ENCODE measurements at places on chromosomes 7 and 10.

DNA sequence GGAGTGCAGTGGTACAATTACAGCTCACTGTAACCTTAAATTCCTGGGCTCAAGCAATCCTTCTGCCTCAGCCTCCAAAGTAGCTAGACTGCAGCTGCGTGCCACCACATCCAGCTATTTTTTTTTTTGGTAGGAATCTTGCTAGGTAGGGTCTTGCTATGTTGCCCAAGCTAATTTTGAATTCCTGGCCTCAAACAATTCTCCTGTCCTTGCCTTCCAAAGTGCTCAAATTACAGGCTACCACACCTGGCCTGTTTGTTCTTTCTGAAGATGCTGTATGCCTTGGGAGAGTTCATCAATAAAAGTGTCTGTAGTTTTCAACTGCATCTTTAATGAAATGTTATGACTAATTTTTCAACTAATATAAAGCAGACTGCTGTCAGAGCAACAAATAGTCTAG lies 452 bp downstream of the SAMD9 start:
- no peak for DNase-seq

DNA sequence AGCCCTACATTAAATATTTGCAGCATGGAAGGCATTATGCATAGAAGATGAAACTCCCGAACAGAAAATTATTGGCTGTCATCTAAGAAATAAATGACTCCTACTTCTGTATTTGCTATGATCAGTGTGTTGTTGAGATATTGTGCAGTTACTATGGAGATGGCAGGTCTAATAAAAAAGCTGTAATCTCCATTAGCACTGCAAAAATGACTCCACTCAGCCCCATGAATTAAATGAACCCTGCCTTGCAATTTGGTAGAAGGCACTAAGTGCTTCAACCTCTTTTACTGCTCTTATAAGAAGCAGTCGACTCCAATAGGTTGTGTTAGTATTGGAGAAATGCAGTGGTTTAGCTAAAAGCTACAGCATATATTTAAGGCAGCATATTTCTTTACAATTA lies 290.0 kb upstream of the PHYHIPL start:
- DNase-seq, result no peak

DNA sequence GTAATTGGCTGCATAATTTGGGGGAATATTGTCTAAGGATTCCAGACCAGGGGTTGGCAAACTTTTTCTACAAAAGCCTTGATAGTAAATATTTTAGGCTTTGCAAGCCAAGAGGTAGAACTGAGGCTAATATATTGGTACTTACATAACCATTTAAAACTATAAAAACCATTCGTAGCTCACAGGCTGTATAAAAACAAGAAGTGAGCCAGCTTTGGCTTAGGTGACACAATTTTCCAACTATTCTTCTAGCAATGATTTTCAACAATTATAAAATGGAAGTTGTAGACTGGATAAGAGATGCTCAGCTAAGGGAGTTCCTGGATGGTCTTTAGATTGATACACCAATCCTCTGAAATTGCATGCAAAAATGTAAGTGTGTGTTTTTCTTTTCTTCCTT lies 1.4 kb downstream of the GPR141 start:
- DNase-seq, result no peak

DNA sequence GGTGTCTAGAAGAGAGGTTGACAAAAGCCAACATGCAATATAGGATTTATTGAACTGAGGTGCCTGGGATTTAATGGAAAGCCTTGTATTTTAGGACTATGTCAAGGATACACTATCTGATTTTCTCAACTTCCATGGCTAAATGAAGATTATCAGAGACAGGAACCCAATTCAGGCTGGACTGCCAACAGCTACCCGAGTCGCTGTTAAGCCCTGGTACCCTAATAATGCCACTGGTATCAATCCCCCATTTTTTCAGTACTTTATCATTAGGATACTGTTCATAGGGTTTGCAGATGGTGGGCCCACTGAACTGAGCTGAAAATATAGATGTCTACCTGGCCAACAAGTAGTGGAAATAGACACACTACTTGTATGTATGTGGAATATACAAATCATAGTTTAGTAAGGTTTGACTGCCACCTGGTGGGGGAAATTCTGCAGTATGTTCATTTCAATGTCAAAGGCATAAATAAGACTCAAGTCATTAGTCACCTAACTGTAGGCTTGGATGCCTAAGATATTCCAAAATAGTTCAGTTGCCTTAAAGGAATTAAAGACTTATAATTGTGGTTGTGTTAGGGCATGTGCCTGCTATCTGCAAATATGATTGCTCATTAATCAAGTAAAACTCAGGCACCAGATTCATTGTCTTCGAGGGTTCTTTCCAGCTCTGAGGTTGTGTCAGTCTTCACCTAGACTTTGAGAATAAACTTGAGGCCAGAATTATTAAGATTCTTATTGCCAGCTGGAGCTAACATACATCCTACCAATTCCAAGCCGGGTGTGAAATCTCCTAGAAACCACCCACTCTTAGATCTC lies 34.1 kb upstream of the NOBOX start:
- DNase-seq, result no peak

DNA sequence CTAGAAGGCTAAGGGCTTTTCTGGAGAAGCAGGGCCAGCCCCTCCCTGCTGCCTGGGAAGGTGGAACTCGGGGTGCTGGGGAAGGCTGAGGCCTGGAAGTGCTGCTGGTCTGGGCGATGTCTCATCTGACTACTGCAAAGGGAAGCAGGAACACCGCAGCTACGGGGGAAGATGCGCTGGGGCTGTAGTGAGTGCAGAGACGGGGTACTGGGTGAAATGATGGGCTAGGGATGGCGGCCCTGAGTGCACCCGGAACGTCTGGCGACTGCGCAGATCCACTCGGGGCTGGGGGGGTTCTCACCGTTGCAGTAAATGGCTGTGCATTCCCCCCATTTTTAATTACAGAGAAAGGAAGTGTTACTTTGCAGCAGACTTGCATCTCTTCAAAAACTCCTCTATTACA lies 195.4 kb upstream of the ADARB2 start:
- DNase-seq, result no peak

DNA sequence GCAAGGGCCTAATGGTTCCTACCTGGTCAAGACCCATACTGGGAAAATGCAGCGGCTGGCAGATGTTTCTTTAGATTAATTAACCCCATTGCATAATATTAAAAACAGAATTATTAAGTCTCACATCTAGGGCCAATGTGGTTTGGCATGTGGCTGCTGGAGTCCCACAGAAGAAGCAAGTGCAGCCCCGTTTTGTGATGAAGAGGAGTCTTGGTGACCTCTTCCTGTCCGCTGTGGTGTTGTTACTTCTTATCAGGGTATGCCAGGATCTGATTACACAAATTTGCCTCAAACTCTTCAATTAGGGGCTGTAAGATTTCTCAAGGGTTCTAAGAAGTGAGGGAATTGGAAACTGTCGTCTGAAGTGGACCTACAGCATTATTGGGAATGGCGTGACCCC lies 240.3 kb downstream of the SEC23IP start:
- DNase-seq, result no peak

DNA sequence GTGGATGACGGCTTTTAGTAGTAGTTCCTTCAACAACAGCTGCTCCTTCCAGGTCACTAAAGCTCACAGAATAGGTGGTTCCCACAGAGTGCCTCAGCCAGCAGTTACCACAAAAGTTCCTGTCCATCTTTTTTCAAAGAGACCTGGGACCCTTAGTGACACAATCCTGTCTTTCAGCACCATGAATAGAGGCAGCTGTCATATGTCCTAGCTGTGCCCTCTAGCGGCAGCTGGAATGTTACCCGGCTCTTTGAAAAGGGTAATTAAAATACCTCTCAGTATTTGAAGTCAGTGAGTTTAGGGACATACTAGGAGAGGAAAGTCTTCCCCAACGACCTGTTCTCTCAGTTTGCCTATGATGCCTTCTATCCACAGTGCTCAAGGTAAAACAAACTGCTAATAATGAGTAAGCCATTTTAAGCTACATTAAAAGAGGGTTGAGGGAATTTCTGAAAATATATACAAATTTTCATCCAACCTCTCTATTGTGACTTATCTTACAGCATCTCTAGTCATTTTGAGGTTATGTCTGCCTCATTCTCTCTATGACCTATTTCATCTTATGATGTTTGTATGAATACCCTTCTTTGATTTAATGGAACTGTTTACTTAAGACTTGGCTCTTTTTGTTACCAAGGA lies 290.8 kb downstream of the NXPH1 start:
- no peak for DNase-seq

DNA sequence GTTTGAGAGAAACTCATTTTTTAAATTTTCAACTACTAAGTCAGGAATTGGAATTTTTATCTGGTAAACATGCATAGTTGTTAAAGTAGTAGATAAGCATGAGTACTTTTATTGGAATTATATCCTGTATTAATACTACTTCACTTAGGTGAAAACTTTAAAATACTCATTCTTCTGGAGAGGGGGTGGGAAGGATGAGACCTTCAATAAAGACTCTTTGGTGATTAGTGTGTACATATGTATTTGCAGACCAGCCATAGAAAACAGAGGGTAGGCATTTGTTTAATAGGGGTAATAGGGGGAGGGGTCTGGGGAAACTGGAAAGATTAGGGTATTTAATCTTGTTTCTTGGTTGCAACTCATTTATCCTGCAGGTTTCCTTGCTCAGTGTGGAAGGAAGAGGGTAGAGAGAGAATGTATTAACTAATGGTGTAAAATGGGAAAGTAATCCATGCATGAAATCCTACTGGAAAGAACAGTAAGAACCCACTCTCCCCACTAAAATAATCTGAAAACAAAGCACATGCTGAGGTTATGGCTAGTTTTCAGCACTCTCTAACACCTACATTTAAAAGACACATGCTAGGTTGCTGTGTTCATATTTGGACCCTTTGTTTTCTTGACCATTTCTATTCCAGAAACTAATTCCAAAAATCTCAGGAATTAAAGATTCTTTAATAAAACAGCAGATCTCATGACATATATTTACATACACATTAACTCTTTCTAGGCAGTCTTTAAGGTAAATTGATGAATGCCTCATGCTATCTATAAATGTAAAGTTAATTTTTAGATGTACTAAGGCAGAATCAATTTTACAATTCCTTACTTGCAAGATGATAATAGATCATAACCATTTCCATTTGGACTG lies 6.2 kb upstream of the IGF2BP3 start:
- no peak for DNase-seq

All from stimulated activated CD4-positive, alpha-beta T cell treated with anti-CD3 and anti-CD28 coated beads, Interleukin-1b, Interleukin-23, amount 100 ng/mL, for 1 hour (primary cell).